ENCODE measurements at places on chromosomes 7 and 10.

DNA sequence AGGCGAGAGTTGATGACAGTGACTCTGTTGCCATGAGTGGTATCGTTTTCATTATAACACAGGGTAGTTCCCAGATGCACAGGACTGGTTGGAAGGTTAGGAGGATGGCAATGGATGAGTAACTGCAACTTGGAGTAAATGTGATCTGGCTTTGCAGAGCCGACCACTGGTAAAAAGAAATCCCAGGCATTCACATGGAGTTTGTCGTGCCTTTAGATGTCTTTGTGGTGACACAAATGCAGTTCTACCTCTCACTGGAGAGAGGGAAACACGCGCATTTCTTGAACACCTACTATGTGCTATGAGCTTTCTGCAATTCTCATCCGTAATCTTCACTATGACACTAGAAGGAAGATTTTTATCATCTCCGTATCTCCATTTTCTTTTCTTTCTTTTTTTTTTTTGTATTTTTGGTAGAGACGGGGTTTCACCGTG is 1.7 kb upstream of the MNX1 start:
- no peak for DNase-seq

DNA sequence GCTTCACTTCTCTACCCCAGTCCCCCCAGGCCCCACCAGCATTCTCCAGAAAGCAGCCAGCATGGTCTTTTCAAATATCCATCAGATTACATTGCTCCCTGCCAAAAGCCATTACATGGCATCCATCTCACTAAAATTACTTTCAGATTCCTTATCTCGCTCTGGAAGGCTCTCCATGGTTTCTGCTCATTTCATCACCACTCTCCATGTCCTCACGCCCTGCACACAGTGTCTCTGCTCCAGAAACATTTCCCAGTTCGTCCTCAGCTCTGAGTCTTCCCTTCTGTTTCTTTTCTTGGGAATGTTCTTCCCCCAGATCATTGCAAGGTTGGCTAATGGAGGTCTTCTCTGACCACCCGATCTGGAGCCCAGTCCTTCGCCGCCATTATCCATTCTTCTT is 499.1 kb downstream of the KCNMA1 start:
- DNase-seq: no peak

DNA sequence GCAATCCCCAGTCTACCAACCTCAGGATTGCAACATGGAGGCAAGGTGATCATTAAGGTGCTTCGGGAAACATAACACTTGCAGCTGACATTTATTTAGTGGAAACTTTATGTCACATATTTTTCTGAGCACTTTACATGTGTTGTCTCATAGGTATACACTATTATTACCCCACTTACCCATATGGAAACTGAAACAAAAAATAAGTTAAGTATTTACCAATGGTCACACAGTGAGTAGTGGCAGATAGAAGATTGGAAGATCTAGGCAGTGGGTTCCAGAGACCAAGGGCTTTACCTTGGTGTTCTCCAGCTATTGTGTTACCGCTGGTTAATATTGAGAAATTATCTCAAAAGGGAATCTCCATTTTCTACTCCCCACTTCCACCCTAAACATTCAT is 1279.1 kb upstream of the SORCS1 start:
- DNase-seq: no peak

DNA sequence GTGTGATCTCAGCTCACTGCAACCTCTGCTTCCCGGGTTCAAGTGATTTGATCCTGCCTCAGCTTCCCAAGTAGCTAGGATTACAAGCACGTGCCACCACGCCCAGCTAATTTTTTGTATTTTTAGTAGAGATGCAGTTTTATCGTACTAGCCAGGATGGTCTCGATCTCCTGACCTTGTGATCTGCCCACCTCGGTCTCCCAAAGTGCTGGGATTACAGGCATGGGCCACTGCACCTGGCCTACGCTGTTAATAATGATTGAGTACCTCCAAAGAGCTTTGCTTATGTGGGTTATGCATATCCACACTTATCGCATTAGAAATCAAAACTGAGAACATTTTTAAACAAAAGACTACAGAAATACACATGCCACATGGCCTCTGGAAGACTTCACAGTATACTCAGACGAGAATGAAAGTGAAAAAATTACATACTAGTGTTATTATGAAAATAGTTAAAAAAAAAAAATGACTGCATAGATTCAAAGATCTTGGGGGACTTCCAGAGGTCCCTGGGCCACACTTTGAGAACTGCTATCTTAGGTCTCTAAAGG is 25.4 kb downstream of the RPP38 start:
- no peak for DNase-seq

DNA sequence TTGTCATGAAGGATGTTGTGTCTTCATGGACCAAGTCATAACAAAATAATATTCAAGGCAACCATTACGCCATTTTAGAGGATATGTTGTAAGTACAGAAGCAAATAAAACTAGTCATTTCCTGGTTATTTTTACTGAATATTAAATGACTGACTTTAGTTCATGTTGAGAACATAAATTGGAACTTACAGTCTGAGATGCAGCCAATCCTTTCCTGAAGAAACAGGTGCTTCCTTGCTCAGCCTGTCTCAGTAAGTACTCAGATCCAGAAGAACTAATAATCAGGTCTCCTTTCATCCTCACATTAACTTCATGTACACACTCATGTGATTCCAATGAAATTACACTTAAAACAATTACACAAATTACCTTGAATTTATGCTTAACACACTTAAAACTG is 12.3 kb downstream of the SEMA3A start:
- DNase-seq: no peak

DNA sequence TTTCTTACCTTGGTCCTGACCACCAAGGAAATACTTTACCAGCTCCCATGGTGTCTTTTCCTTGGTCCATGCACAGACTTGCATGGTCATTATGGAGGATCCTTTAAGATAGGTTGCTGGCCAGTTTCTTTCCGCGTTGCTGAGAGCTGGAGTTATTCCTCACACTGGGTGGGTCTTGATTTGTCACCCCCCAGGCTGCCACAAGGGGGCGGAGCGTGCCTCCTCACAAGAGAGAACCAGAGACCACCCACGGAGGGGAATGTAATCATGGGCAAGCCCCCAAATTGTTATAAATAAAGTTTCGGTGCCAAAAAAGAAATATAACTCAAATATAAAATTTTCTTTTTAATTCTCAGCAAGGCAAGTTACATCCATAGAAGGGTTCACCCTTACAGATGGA is 10.5 kb upstream of the TRIM24 start:
- DNase-seq: no peak

- no peak for DNase-seq
Measured at GRCh38 chr7:47383072-47383471, 198.8 kb downstream of the TNS3 start.

Measured in HTR-8/SVneo (cell line).